Left kidney (tissue), 8 donors: ENCODE measurements at places on chromosomes 13 and 19.

DNA sequence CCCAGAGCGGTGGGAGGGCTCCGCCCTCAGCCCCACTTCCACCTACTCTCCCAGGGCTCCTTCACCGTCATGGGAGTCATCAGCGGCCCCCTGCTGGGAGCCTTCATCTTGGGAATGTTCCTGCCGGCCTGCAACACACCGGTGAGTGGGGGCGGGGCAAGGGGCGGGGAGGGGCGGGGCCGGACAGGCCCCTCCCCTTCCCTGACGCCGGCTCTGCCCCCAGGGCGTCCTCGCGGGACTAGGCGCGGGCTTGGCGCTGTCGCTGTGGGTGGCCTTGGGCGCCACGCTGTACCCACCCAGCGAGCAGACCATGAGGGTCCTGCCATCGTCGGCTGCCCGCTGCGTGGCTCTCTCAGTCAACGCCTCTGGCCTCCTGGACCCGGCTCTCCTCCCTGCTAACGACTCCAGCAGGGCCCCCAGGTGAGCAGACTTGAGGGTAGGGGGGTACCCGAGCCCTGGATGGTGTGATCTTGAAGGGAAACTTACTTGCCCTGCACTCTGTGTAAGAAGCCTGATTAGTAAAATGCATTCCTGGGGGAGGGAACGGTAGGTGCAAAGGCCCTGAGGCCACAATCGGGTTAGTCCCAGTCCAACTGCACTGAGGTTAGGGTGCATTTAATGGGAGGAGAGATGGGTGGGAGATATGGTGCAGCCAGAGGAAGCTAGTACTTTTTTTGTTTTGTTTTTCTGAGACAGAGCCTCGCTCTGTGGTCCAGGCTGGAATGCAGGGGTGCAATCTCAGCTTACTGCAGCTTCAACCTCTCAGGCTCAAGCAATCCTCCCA lies 12.1 kb downstream of the SLC5A5 start:
- no peak for DNase-seq

DNA sequence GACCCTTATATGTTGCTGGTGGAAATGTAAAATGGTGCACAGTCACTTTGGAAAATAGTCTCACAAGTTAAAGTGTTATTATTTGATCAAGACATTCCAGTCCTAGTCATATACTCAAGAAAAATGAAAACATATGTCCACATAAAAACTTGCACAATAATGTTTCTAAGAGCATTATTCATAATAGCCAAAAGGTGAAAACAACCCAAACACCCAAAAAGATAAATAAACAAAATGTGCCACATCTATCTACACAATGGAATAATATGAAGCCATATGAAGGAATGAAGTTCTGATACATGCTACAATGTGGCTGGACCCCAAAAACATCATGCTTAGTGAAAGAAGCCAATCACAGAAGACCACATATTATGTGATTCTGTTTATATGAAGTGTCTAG lies 14.4 kb upstream of the AKAP8 start:
- no peak for DNase-seq

DNA sequence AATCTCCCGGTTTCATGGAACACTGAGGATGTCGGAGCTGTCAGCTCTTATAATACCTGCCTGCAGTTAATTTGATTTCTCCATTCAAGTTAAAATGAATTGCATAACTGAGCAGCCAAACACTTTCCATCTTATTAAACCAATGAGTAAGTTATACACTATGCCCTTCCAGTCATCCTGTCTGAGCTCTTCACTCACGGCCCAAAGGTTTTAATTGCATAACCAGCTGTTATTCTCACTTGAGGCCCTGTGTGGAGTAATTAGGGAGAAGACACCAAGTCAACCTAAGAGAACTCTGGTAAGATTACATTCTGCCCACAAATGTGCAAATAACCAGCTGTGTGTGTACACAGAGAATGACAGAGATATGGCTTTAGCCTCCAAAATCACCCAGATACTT lies 303.5 kb downstream of the TBC1D4 start:
- DNase-seq = no peak

DNA sequence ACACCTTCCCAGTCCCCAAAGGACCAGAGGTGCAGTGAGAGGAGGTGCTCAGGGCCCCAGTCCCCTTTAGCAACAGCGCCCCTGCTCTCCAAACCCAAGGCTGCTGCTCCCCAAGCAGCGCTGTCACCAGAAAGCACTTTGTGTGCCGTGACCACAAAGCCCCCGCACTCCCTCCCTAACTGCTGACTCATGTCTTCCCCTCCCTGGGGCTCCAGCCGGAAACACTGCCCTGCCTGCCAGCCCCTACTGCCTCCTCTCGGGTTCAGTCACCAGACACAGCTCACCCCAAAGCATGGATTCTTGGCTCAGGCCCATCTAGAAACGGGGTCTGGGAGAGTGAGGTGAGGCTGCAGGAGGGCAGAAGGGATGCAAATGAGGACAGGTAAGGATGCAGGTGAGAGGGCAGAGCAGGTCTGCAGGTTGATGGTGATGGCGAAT lies 4.9 kb upstream of the TNFSF14 start:
- peak; percentile 32 for DNase-seq

GRCh38 chr13:22189176-22190048 lies 518.5 kb downstream of the FGF9 start:
- no peak for DNase-seq

DNA sequence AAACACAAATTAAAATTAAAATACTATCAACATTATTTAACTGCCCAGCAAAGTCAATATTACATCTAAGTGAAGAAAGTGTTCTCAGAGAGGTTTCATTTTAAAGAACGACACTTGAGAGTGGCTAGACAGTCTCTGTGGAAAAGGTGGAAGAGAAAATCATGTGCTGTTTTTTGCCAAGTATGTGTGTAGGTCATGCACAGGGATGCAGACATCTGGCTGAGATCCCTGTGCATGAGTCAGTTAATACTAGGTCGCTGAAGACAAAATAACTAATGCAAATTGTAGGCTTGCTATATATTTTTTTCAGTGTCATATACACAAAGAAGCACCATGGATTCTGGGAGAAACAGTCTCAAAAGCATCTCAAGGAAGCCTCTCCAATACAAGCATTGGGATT lies 44.3 kb upstream of the ENOX1 start:
- no peak for DNase-seq

DNA sequence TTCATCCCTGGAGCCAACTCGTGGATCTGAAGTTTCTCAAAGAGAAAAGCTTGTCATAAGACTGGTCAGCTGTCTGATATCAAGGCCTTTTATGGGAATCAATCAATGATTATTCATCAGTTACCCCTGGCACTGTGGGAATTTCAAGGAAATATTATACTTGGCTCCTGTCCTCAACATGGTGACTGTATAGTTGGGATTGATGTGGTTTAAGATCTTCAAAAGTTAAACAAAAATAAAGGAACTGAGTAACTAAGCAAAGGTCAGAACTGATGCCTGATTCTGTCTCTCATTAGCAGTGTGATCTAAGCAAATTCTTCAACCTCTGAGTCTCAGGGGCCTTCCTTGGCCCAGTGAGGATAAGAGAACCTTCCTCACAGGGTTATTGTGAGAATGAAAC lies 22.2 kb upstream of the SERPINE3 start:
- no peak for DNase-seq

DNA sequence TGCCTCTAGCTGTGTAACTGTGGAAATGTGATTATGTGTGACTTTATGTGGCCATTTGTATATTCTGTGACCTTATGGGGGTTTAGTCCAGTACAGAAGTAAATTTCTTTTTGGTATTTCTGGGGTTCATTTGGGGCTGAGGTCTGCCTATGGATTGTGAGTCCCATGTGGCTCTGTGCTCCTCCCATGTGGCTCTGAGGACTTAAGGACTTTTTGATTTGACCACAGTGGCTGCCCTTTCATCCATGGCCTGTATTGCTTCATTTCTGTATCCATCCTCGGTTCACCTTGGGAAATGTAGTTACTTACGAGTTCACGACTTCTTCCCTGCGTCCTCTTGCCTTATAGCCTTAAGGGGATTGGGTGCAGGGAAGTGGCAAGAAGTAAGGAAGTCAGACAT lies 1.0 kb downstream of the ZNF420 start:
- DNase-seq = no peak

- DNase-seq = no peak
Measured at GRCh38 chr19:19278315-19278714, 5.2 kb upstream of the TM6SF2 start.

DNA sequence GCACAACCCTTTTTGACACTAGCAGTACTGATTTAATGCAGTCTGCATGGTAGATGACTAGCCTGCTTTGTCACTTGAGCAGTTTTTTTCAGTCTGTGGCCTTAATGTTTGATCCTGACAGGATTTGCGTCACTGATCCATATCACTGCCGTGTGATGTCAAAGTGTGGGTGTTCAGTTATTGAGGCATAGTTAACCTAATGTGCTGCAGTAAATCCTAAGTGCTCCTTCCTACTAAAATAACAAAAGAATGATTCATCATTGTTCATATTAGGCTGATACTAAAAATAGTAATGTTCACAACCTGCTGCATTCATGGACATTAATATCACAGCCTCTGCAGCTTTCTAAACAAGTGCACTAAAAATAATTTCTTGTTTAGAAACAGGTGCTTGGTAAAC lies 121.9 kb upstream of the MLNR start:
- no peak for DNase-seq

- peak; percentile 22 for DNase-seq
Measured at GRCh38 chr13:106918557-106918860, 350.6 kb upstream of the ARGLU1 start.
